Activated CD4-positive, alpha-beta T cell treated with anti-CD3 and anti-CD28 coated beads, Interleukin-2, amount 10 ng/mL, durations not matched to agents 7 days and 5 days (primary cell): ENCODE measurements at places on chromosomes 5 and 9. TPM values are rescaled to one million over a fixed set of nuclear protein-coding genes. Genes with fewer than 3 reads are reported as not detected.

DNA sequence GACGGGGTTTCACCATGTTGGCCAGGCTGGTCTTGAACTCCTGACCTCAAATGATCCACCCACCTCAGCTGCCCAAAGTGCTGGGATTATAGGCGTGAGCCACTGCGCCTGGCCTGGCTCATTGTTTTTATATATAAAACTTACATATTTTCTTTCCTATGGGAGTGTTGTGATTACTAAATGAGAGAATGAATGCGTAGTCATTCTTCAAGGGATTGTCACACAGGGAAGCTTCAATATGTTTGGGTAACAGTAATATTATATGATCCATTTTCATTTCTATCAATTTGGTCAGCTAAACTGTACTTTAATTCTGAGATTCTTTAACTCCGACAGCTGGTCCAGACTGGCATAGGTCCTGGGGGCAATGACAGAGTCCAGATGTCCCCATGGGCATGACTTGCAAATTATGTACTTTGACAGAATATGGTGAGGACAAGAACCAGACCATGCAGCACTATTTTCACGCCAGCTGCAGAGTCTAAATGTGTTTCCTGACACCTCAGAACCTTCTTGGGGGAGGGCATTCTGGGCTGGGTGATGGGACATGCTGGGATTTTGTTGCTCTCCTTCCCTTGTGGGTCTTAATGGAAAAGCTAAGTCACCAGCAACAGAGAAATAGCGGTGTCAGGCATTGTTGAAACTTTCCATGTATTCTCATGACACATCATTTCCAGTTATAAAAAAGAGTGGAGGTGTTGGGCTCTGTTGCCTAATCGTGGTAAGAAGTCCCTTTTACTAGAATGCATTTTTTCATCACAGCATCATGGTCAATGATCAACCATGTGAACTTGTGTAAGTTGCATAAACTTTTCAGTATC, 40.9 kb upstream of the TNC start:
- no peak for DNase-seq

GRCh38 chr9:78714576-78714975, 417.7 kb downstream of the PSAT1 start:
- no peak for DNase-seq

DNA sequence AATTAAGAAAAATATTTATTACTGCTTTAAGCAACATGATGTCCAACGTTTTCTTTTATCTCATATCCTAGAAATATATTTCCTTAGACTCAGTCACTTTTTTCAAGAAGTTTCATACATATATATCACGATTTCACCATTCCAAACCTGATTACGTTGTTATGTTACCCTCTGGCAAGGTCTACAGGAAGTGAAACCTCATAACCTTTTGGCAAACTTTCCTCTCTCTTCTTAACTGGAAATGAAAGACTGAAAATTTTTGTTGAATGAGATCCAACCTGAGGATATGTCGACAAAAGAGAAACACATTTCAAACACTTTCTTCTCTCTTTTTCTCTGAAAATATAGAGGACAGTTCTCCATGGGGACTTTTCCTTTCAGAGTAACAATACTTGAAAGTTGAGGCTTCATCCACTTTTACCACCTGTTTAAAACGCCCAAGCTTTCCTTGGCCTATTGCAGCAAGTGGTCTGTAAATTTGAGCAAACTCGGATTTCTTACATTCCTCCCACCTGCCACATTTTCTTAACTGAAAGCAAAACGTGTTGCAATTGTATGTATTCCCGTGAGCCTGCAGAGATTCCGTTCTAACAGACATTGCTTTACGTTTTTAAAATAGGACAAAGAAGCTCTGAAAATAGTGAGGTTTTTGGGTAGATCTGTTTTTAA, 298.1 kb downstream of the CETN3 start:
- no peak for DNase-seq

DNA sequence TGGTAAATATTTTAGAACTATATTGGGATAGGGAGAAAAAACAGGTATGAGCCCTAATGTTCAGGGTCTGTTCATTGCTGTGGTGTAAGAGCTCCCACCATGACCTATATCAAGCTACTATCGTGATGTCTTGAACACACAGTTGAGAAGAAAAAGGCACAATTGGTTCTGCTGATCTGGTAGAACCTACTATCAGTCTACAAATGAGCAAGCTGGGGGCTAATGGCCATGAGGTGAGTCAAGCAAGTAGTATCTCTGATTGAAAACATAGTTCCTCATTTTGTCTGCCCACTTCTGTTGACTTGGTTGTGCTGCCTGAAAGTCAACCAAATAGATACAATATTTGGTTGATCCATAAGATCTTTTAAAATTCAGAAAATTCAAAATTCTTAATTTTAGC, 1026.3 kb downstream of the CDH12 start:
- no peak for DNase-seq

DNA sequence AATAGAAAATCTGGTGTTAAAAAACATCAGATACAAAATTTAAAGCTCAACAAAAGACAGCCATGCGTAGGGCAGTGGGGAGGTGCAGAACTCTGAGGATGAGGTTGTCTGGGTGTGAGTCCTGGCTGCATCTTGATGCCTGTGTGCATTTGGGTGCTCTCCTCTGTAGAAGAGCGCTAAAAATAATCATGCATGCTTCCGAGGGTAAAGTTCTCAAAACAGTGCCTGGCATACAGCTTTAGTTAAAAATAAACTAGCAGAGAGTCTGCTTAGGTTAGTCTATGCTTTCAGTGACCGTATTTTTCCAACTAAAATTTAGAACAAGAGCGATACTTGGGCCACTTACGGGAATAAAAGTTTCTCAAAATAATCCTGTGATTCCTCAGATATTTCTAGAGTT, 55.5 kb upstream of the SPATA31C2 start:
- no peak for DNase-seq

OR13C5 gene
- total RNA-seq = not detected

DNA sequence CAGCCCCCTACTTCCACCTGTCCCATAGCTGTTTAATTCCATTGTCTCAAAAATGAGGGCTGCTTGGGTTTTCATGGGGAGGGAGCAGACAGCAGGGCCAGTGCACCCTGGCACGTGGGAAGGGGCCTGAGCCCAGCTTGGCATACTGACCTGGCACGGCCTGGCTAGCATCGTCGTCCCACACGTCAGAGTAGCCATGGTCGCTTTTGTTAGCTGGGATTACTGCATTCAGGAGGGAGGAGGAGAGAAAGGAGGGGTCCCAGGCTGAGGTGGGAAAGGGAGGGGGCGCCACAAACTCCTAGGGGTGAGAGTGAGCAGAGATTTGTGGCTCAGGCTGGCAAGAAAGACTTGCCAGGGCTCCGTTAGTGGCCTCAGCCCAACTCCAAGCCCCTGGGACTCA, 21.1 kb upstream of the CYSTM1 start:
- DNase-seq = no peak

- no peak for DNase-seq
Observed at GRCh38 chr5:151381899-151382298, 34.5 kb upstream of the SLC36A2 start.

PCDHA12 gene
- not detected for total RNA-seq

GRCh38 chr9:6443661-6444060, 30.7 kb downstream of the UHRF2 start:
- no peak for DNase-seq

SYNPO gene
- 0.05 TPM for total RNA-seq
